Activated CD8-positive, alpha-beta memory T cell treated with anti-CD3 and anti-CD28 coated beads, Interleukin-2, amount 10 ng/mL, durations not matched to agents 7 days and 5 days (primary cell): ENCODE measurements at places on chromosomes 4 and X. TPM values are rescaled to one million over a fixed set of nuclear protein-coding genes. Genes with fewer than 3 reads are reported as not detected.

GRCh38 chr4:14143892-14144291 is 516.4 kb upstream of the BOD1L1 start:
- no peak for DNase-seq

DNA sequence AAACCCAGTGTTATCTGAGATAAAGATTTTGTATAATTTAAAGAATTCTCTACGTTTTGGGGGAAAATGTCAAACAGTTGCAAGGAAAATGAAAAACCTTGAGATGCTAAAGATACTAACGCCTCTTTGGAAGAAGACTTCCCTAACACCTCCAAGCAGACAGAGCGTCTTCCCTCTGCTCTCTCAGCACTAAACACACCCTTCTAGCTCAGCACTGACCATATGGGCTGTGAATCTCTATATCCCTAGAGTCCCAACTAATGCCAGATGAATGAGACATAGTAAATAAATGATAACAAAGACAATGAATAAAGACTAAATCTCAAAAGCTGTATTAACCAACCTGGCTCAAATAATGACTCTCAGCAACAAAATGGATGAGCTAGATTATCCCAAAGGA is 13.3 kb downstream of the FUNDC1 start:
- DNase-seq = no peak

Gene CT45A3
- not detected for total RNA-seq

DNA sequence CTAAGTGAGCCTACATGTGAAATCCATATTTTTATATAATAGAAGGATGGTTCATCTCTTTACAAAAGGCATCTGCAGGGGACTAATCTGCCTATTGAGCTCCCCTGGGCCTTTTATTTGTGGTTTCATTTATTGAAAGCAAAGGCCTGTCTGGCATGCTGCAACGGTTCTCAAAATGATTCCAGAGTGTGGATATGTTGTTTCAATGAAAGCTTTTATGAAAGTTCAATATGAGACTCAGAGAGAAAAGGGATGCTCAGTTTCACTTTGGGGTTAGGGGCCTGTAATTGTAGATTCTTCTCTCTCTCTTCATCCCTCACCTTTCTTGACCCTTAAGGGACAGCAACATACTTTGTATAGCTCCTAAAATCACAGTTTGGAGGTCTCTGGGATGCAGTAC is 204.2 kb upstream of the CASK start:
- DNase-seq = no peak

GRCh38 chr4:82705928-82706300 is 92.7 kb downstream of the SCD5 start:
- DNase-seq = no peak

DNA sequence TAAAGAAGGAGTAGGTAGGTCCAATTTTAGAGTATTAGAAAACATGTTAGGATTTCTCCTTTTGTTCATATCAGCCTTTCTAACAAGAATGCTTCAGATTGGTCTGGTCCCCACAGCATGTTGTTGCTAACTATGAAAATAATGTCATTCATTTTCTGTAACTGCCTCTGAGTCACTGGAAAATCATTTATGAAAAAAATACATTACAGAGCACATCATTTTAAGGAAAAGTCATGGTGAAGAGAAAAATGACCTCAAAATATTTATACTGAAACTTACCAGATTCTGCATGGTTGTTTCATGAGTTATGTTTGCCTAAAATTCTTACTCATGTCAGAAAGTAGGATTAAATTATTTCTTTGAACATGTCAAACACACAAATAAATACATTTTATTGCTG is 35.2 kb downstream of the DTHD1 start:
- DNase-seq = no peak

- no peak for DNase-seq
Observed at GRCh38 chr4:6658209-6658595, 17.7 kb downstream of the MRFAP1 start.

- DNase-seq = no peak
Observed at GRCh38 chrX:120452131-120452530, 17.0 kb downstream of the LAMP2 start.

- no peak for DNase-seq
Observed at GRCh38 chr4:53173576-53173975, 192.3 kb downstream of the SCFD2 start.

Gene CXCL1
- not detected for total RNA-seq

Gene NPY1R
- not detected for total RNA-seq

DNA sequence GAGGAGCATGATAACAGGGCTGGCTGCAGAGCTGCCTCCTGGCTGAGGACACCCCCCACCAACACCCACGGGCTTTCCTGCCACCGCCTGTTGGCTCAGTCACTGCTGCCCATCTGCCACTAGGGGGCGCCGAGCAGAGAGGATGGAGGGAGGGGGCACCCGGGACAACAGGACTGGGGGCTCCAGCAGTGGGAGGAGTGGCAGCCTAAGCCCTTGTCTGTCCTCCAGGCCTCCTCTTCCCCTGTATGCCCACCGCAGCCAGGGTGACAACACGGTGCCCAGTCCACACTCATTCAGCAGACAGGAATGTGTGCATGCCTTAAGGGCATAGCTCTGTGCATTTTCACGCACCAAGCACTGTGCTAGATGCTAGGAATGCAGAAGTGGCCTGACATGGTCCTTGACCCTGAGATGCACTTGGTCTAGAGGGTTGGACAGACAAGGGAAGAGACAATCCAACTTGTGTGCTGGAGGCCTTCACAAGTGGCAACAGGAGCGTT is 149.9 kb downstream of the AMMECR1 start:
- peak; percentile 51 for DNase-seq

DNA sequence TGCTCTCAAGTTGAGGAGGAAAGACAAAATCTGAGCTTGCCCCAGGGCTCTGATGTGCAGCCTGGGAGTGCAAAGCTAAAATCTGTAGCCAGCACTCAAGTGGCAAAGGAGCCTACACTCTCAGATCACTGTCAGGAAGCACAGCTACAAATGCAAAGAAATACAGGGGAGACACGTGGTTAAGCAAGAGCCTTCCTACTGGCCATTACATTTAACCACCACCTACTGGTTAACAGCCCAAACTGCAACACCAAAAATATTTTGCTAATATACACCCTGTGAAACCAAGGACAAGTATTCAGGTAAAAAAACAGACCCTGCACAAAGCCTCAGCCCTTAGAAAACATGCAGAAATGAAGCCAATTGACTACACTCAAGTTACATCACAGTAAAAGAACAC is 170.4 kb upstream of the FGF16 start:
- DNase-seq = no peak

GRCh38 chrX:1354036-1355019 is 17.7 kb downstream of the IL3RA start:
- no peak for DNase-seq

DNA sequence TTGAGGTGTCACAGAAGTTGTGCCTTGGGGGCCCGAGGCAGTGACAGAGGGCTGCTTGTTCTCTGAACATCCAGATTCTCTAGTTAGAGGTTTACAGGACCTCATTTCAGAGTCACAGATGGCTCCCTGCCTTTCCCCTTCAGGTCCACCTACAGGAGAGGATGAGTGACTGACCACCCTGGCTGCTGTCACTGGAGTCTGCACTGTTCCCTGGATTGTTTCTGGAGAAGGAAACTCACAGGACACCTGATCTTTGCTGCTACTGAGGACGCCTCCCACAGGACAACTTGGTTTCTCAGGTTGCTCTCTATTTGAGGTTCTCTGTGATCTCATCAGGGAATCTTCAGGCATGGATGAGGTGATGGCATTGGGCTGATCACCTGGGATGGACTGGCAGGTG is 58.3 kb downstream of the GPRIN3 start:
- DNase-seq = no peak

Gene FOXR2
- not detected for total RNA-seq
